Activated naive CD8-positive, alpha-beta T cell treated with anti-CD3 and anti-CD28 coated beads, Interleukin-2, amount 50 U/mL, for 24 hours (primary cell): ENCODE measurements at places on chromosomes 16 and 17.

GRCh38 chr17:41437769-41438168, 3.0 kb downstream of the KRT38 start:
- no peak for DNase-seq

GRCh38 chr17:76036497-76037261, 9.6 kb upstream of the EVPL start:
- DNase-seq = no peak

- DNase-seq = no peak
These were observed 22.2 kb downstream of the MMP15 start for GRCh38 chr16:58047557-58048348.

- DNase-seq = no peak
These were observed 29.6 kb upstream of the SREBF1 start for GRCh38 chr17:17866425-17866824.

GRCh38 chr16:50252874-50253513, 13.4 kb upstream of the ADCY7 start:
- no peak for DNase-seq

- no peak for DNase-seq
These were observed 251.4 kb downstream of the FTO start for GRCh38 chr16:53955221-53955875.

DNA sequence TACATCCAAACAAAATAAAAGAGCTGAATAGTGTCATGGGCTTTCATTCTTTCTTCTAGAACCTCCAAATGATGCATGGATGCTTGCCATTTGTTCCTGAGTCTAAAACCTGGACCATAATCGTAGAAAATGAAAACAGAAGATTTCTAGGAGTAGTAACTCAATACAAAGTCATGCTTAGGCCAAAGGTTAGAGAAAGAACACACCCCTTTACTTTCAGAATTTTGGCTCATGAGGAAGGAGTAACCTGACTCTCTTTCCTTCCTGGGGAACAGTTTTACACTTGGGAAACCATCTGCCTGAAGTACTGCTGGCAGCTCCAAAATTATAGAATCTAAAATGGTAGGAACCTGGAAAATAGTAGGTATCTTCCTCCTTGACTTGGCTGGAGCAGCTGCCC, 137.2 kb downstream of the SNX11 start:
- DNase-seq = no peak

GRCh38 chr16:17138801-17139200, 332.0 kb downstream of the XYLT1 start:
- no peak for DNase-seq

- DNase-seq = no peak
These were observed 226.7 kb upstream of the MYOCD start for GRCh38 chr17:12438813-12439586.

DNA sequence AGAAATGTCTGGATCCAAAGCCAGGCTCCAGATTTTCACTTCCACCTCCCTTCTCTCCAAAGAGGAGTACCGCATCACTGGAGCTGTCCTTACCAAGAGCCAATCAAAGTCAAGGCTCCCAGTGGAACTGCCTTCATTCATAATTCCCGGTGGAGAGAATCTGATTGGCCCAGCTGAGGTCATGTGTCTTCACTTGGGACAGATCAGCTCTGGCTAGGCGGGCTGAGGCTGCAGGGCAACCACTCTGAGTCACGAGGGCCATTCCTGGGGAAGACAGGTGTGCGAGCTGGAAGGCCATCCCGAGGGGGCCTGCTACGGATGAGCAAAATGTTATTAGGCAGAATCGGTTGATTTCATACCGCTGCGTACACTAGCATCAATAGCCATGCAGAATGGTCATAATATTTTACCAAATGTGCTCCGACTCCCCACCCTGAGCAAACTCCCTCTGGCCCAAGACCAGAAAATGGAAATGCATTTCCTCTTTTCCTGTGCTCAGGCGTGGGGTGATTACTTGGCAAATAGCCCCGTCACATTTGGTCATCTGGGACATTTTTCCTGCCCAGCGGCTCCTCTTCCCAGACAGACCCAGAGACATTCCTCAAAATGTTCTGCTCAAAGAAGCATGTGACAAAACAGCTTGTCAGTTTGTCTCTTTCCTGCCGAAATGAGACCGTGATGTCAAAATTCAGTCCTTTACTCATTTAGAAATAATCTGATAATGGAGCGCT, 111.1 kb downstream of the AIPL1 start:
- no peak for DNase-seq

DNA sequence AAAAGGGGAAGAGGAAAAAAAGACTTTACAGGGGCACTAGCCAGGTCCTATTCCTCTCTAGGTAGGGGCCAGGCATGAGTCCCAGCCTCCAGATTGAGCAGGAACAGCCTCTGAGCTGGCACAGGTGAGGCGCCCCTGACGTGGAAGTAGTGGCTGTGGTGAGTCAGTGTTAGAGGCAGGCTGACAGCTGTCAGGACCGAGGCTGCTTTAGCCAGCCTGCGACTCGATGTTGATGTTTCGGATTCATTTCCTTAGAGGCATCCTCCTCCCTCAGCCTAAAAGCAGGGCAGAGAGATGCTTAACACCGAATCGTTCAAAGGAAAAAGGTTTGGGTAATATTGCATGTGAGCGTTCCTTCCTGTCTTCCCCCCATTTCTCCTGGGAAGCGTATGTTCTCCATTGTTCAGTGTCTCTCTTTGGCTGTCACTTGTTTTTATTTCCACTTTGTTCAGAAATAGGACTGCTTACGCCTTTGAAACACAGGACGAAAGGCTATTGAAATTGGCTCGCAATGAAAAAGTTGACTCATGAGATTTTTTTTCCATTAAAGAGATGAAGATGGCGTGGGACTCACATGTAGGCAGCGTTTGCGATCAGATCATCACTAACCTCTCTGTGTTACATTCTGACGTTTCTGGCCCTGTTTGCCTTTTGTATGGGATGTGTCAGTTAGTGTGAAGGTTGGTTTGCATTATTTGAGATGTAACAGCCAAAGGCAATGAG, 1.3 kb downstream of the KIAA0513 start:
- DNase-seq = peak; percentile 67
